GM13977 (cell line): ENCODE measurements at places on chromosomes 16 and 17.
A peak's percentile ranks its signal among the peaks of the same experiment; 100 is the strongest.

- no peak for DNase-seq
Observed at GRCh38 chr16:54245788-54246453, 40.7 kb downstream of the IRX3 start.

DNA sequence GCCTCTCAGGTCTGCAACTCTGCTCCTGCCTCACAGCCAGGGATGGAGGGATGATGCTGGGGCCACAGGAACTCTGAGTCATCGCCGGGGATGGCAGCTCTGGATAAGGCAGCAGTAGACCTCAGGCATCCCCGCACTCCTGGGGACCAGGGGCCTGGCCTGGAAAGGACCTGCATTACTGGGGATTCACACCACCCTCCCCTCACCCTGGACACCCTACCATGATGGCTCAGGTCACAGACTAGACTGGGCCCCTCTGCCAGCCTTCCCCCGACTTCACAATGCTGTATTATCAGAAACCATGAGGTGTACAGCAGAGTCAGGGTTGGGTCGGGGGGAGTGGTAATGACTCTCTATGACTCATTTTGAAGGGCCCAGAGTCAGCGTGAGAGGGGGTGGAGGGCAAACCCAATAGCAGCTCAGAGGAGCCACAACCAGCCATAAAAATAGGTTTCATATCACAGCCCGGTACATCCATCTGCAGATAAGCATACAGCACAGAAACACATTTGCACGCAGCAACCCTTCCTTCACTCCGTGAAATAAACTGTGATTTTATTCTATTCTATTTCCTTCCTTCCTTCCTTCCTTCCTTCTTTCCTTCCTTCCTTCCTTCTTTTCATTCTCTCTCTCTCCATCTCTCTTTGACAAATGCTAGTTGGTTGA is 28.8 kb downstream of the DYNLRB2 start:
- peak; percentile 86 for DNase-seq

GRCh38 chr16:81600275-81600674 is 155.7 kb downstream of the CMIP start:
- no peak for DNase-seq

DNA sequence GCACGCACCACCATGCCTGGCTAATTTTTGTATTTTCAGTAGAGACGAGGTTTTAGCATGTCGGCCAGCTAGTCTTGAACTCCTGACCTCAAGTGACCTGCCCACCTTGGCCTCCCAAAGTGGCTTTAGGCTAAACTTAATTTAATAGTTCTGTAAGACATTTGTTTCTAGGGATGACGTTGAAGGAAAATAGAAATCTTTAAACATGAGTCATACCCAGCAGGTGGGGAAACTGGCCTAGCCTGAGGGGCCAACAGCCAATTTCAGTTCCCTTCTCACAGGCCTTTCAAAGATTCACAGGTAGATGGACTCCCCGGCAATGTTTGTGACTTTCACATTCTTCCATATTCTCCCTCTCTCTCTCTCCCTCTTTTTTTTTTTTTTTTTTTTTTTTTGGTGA is 18.1 kb upstream of the ITPRIPL2 start:
- peak; percentile 44 for DNase-seq

- no peak for DNase-seq
Observed at GRCh38 chr16:51854401-51854951, 692.5 kb downstream of the TOX3 start.
